ENCODE measurements at places on chromosomes 3 and 15.

GRCh38 chr3:30695302-30696061 lies 89.1 kb downstream of the TGFBR2 start:
- DNase-seq, result no peak

DNA sequence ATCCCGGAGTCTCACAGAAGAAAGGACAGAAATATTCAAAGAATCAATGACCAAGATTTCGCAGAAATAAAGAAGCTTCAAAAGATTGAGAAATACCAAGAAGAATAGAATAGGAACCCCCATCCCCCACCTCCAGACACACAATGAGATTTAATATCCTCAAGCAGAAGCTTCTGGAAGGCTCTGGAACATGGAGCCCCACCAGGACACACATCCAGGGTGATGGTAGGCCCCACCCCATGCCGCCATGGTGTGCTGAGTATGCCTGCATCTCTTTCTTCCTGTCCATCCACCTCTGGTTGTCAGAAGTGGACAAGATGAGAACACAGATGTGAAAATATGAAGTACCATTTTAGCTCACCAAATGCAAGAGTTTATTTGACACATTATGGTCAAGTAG lies 19.3 kb downstream of the PRR23E start:
- no peak for DNase-seq

DNA sequence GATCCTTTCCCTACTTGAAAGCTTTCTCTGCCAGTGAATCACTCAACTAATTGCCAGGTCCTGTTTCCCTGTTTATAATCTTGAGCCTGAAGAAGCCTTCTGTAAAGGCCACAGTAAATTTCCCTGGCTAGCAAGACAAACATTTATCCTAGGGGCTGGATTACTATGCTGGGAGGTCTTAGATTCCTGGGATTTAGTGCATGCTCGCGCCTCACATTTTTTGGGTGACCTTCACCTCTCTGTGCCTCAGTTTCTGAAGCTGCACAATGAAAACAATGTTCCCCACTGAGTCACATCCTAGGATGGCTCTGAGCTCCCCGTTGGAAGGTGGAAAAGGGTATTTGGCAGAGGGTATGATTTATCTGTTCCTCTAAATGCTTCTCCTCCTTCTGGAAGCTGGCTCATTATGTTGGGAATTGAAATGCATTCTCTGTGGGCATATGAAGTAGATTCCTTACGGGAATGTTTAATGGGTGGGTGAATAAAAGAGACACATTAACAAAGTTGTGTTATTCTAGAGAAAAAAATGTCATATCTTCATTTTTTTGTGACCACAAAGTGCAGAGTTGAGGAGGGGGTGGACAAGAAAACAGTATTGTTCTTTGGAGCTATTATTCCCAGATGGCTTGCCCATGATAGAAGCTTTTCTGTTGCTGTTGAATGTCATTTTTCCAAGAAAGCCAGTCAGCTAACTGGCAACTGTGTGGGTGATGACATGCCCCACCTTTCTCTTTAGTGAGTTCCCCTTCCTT lies 32.4 kb downstream of the LSM3 start:
- DNase-seq, result no peak

GRCh38 chr15:81410318-81410753 lies 36.3 kb upstream of the TMC3 start:
- DNase-seq, result peak; percentile 96

DNA sequence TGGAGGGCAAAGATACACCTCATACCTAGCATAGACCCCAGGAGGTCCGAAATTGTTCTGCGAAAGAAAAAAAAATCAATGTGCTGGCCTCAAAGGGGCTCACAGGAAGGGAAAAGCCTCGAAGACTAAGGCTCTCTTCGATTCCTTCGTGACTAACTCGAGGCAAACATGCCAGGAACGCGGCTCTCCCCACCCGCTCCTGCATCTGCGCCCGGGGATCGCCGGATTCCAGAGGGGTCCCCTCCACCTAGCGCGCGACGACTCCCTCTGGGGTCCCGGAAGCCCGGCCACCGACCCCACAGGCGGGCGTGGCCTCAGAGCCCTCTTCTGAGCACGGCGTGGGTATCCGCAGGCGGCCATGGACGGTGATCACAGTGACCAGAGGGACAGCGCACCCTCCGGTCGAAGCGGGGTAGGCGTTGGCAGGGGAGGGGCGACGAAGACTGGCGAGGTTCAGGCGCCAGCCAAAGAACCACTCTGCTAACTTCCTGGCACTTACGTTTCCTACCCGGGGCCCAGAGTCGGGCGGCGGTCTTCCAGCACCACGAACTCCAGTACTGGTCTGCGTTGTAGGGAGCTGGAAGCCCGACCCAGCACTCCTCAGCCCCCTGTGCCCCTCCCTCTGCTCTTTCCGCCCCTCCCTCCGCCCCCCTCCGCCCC lies 515 bp upstream of the EIF3J start:
- peak; percentile 9 for DNase-seq

GRCh38 chr3:23242106-23242505 lies 39.0 kb downstream of the UBE2E2 start:
- DNase-seq, result no peak

DNA sequence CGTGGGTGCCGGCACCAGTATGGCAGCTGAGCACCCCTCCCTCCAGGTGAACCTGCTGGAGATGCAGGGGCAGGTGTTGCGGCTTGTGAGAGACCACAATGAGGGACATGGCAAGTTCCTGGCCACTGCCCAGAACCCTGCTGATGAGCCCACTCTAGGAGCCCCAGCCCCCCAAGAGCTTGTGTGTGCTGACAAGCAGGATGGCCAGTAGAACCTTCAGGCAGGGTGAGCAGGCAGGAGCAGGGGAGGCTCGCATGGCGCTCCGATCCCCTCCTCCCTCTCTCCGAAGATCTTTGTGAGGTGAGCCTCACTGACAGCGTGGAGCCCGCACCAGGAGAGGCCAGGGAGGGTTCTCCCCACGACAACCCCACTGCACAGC lies 29.8 kb downstream of the NGRN start:
- DNase-seq, result no peak

GRCh38 chr3:188906236-188906635 lies 265.5 kb upstream of the TPRG1 start:
- DNase-seq, result no peak

DNA sequence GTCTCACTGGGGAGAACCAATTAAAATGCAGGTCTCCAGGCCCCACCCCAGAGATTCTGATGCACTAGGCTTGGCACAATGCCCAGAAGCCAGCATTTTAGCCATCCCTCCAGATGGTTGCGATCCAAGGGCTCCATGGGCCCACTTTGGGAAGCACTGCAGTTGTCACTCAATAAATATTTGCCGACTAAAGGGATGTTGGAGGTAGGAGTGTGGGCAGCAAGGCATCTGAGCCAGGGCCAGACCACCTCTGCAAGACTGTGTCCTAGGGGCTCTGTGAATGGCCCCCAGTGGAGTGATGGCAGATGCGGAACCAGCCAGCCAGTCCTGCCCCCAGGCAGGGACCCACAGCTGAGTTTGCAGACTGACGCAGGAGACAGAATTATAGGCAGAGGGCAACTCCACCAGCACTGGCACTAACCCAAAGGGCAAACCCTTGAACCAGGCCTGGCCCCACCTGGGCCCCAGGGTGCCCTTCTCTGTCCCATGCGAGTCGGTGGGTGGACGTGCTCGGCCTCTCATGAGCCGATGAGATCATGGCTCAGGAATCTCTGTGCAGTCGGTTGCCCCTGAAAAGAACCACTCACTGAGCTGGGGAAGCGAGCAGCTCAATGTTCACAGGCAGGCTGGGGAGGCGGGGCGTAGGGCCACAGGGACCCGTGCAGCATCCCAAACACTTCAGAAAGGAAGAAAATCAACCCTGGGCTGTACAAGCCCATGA lies 49.7 kb downstream of the SEMA5B start:
- peak; percentile 36 for DNase-seq

GRCh38 chr15:31300981-31301672 lies 25.5 kb upstream of the KLF13 start:
- no peak for DNase-seq

- no peak for DNase-seq
Measured at GRCh38 chr3:118760585-118761290, 273.9 kb downstream of the IGSF11 start.

- no peak for DNase-seq
Measured at GRCh38 chr3:127719369-127719768, 46.6 kb downstream of the ABTB1 start.

GRCh38 chr15:33080006-33080405 lies 114.5 kb downstream of the FMN1 start:
- no peak for DNase-seq
